ENCODE measurements at places on chromosomes 13 and 19.

- no peak for DNase-seq
Measured at GRCh38 chr19:4849019-4849418, 17.5 kb upstream of the TICAM1 start.

GRCh38 chr19:8332976-8333766 lies 9.9 kb downstream of the KANK3 start:
- DNase-seq = no peak

DNA sequence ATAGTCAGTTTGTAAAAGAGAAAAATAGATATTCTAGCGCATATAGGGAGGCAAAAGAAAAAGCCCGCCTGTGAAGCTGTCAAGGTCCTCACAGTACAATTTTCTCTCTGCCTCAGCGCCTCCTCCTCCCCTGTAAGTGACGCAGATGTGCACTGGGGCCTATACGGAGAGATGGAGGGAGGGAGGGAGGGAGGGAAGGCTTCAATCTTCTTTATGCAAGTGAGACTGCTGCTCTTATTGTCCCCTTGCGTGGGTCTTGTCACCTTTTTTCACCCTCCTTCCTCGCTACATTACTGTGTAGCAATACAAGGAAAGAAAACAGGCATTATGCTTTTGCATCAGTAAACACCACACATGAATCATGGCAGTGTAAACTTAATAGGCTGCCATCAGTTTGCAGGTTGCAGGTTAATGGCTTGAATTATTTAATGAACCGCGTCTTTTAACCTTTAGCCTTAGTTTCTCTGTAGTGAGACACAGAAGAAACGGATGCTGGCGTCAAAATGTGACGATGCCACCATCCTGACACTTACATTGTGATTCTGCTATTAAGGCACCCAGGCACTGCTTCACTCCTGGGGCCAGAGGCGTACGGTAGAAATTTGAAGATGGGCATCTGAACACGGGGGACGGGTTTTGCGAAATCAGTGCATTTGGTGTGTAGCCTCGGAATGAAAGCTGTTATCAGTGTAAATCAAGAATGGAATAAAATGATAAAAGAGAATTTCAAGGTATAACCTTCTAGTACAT lies at the start of gene KLHL1:
Gene KLHL1, minus strand, starts transcription at position 97 of the 750 bp plus-strand sequence. CDS start 753 bp downstream, outside the sequence.
- DNase-seq = no peak

- DNase-seq = no peak
Measured at GRCh38 chr19:50349277-50350057, 16.0 kb downstream of the NAPSA start.

DNA sequence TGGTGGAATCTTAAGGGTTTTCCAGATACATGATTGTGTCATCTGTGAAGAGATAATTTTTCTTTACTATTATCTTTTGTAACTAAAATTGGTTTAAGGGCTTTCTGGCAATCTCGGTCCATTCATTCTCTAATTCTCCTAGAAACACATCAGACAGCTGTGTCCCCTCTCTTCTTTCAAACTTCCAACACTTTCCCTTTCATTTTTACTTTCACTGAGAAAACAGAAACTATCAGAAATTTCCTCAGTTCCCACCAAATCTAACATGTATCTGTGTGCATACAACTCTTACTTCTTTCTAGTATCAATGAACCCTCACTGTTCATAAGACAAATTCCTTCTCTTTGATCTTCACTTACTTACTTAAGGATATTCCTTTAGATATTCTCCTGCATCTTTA lies 40.2 kb downstream of the KCNRG start:
- no peak for DNase-seq

GRCh38 chr13:113970810-113971470 lies 2.9 kb downstream of the C13orf46 start:
- DNase-seq = no peak

- DNase-seq = no peak
Measured at GRCh38 chr19:45245334-45245787, at the start of gene EXOC3L2. EXOC3L2 (minus strand) TSS chr19:45245407; CDS start chr19:45239045, 6,362 bp downstream.

DNA sequence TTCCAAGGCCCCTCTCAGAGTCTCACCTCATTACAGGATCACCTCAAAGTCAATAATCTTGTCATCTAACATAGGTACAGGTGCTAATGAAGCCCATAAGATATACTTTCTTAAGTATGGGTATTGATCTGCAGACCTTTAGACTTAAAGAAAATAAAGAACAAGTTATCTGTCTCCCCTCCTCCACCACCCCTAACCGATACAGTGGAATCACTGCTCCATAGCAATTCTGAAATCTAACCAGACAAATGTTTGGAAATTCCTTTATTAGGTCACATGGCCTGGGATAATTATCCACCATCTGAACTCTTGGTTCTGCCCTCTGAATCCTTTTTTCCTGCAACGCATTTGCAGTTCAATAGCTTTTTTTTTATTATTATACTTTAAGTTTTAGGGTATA lies 4.5 kb upstream of the ZNF470 start:
- DNase-seq = no peak

All from memory B cell (primary cell).